ENCODE measurements at places on chromosomes 3 and 15.

- no peak for DNase-seq
Observed at GRCh38 chr3:39467394-39468107, at the start of gene MOBP. MOBP (plus strand) TSS chr3:39467680; CDS start chr3:39502070, 34,390 bp downstream.

DNA sequence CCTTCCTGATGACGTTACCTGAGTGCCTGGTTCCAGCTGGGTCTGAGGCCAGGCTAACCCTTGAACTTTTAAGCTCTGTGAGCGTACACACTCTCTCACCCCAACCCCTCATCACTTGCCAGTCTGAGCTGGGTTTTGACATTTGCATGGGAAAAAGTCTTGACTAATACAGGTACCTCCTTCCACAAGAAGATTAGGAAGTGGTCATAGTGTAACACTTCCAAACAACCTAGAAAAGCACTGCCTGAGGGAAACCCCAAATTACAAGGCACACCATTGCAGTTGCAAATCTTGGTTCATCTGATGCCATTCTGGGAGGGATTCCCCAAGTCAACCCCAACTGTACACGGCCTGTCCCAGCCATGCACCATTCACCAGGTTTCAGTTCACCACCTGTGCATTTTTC, 499.8 kb downstream of the FOXP1 start:
- no peak for DNase-seq

GRCh38 chr3:41137686-41138111, 61.6 kb upstream of the CTNNB1 start:
- DNase-seq = no peak

DNA sequence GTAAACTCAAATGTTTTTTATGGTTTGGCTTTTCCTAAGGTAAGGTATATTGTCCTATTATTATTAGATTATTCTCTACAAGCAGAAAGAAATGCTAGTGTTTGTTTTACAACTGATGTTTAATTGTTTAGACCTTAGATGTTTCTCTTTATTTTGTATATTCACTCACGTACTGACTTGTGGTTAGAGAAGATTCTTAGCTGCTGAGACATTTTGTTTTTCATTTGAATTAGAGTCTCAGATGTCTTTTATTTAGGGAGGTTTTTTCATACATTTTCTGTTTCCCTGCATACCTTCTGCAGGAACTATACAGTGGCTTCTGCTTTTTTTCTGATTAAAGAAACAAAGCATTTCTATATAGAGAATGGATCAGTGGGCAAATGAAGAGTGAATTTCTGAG, 110.9 kb downstream of the MYRIP start:
- no peak for DNase-seq

- no peak for DNase-seq
Observed at GRCh38 chr3:109977897-109978296, 640.6 kb upstream of the DPPA4 start.

- no peak for DNase-seq
Observed at GRCh38 chr3:144900366-144900765, 928.7 kb downstream of the DIPK2A start.

DNA sequence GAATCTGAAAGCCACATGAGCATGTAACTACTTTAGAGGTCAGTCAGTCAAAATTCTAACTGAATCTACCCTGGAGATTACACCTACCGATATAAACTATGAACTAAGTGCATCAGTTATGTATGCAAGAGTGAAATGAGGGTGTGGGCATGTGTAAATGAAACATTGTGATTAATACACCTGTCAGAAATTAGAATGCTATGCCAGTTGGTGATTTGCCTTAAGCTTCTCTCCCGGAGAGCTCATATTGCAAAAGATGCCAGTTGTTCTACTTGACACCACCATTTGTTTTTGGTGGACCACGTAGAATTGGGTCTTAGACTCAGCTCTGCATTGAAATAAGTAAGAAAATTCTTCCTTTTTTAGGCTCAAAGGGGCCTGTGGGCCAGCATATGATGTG, 91.0 kb upstream of the KBTBD8 start:
- no peak for DNase-seq

DNA sequence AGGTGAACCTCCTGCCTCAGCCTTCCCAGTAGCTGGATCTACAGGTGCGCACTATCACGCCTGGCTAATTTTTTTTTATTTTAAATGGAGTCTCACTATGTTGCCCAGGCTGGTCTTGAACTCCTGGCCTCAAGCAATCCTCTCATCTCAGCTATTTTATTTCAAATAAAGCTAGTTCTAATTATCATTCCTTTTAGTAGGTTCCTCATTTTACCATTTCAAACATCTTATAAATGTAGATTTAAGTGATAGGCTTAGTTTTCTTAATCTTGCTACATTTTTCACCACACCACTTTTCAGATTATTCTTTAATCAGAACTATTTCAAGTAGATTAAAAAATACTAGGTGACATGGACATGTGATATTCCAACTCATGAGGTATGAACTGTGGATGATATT, 30.3 kb downstream of the PIGB start:
- no peak for DNase-seq

DNA sequence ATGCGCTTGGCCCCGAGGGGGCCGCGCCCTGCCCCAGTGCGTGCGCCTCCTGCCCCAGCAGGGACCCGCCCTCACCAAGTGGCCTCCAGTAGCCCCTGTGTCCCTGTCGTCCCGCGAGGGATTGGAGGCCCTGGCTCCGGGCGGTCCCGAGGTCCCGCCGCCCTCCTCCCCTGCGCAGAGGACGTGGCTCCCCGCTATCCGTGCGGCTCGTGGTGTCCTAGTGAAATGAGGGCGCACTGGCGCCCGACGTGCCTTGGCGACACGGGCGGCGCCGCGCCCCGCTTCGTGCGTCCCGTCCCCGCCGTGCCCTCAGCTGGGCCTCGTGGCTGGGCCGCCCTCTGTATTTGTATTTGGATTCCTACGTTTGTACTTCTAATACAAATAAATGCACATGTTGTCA, 557.5 kb downstream of the OCA2 start:
- DNase-seq = no peak

DNA sequence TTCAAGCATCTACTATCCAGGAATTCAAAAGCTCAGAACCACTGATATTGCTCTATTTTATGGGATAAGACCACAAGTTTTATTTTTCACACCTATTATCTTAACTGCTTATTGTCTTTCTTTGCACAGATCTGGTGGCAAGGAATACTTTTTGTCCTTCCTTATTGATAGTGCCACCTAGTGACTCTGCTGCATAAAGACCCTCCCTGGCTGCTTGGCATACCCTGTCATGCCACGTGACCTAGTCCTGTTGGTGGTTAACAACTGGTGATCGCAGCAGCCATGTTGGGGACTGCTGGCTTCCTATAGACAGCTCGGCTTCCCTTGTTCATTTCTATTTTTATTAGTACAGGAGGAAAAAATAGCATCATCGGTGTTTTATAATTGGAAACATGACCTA, 236.3 kb downstream of the MEX3B start:
- DNase-seq = no peak

- DNase-seq = no peak
Observed at GRCh38 chr3:27526614-27527315, 42.6 kb upstream of the SLC4A7 start.

GRCh38 chr3:53274938-53275605, 19.2 kb upstream of the TKT start:
- no peak for DNase-seq

GRCh38 chr15:85711580-85712192, 83.0 kb downstream of the KLHL25 start:
- no peak for DNase-seq

GRCh38 chr15:62940755-62941361, 101.7 kb upstream of the TPM1 start:
- peak; percentile 63 for DNase-seq

GRCh38 chr3:65963787-65964677, 74.7 kb downstream of the MAGI1 start:
- DNase-seq = peak; percentile 73

GRCh38 chr15:27868828-27869404, 230.2 kb downstream of the OCA2 start:
- no peak for DNase-seq

DNA sequence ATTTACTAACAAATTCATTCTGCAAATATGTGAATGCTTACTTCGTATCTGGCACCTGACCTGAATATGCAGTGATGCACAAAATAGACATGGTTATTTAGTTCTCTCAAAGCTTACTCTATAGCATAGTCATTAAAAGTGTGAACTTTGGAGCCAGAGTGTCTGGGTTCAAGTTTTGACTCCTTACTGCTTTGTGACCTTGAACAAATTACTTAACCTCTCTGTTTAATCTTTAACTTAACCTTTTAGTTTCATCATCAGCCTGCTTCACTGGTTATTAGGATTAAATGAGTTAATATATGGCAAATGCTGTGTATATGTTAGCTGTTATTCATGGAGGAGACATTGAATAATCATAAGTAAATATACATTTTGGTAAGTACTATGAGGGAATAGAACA, 12.1 kb upstream of the MGA start:
- no peak for DNase-seq

- no peak for DNase-seq
Observed at GRCh38 chr3:136682740-136683312, 69.4 kb downstream of the STAG1 start.

DNA sequence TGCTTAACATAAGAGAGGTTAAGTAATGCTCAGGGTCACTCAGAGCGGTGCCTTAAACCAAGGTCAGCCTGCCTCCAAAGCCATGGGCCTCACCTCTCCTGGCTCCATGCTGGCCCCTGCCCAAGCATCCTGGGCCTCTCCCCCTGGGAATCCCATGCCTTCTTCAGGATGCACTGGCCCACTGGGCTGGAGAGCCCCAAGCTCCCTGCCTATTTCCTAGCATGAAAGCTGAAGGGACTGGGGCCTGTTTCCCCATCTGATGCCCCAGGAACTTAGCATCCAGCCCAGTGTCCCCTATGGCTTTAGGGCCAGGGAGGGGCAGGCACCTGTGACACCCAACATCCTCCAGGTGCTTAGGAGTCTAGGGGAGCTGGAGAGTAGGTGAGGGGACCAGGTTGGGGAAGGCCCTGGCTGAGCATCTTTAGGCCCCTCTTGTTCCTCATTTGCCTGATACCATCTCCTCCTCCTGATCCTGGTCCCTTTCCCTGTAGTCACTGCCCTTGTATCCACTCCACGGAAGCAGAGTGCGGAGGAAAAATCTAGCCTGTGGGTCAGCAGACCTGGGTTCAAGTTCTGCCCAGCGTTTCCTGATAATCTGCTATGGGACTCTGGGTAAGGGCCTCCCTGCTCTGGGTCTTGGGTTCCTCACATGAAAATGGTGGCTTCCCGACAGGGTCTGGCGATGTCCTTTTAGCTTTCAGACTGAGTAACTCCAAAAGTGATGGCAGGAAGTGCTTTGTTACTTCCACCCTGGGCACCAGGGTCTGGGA, 28.6 kb downstream of the EHD4 start:
- no peak for DNase-seq
